ENCODE measurements at places on chromosomes 7 and 10. TPM values are rescaled to one million over a fixed set of nuclear protein-coding genes. Genes with fewer than 3 reads are reported as not detected.

Gene PSTK
- total RNA-seq = 2.9 TPM

Gene OPN4
- total RNA-seq = not detected

Gene COL13A1
- 38.9 TPM for total RNA-seq

Gene CCDC172
- total RNA-seq = not detected

Gene GIMAP1
- total RNA-seq = 0.03 TPM

Gene DENND2A
- total RNA-seq = 4.8 TPM

Gene PRSS37
- not detected for total RNA-seq

Gene RNF133
- total RNA-seq = 0.46 TPM

Gene SPDYE2B
- total RNA-seq = not detected

All from smooth muscle cell of the pulmonary artery (primary cell).